ENCODE measurements at places on chromosomes 6 and 20. TPM values are rescaled to one million over a fixed set of nuclear protein-coding genes. Genes with fewer than 3 reads are reported as not detected.

PRRT1 gene
- 3.8 TPM for total RNA-seq

RAMACL gene
- total RNA-seq, result not detected

DNA sequence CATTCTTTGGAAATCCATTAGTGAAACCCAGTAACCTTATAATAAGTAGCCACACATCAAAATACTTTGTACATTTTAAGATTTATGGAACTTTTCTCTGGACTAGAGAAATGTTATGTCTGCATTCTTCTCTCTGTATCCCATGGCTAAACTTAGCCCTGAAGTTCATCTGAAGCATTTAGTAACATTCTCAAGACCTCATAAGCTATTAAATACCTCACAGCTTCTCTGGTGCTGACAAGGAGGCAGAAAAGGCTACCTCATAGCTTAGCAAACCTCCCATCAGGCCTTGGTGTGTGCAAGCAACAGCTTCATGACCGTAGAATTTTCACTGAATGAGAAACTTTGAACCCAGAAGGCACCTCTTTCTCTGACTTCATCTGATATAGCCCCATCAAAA, 38.9 kb upstream of the HDGFL1 start:
- no peak for DNase-seq

GRCh38 chr6:117232196-117232595, 33.2 kb upstream of the VGLL2 start:
- no peak for DNase-seq

- DNase-seq, result peak; percentile 51
These were observed at the start of gene B3GAT2 for GRCh38 chr6:70956451-70957283. Gene B3GAT2, minus strand, starts transcription at chr6:70957060. Its CDS starts 631 bp downstream, at chr6:70956429.
